Transverse colon (tissue), 4 donors: ENCODE measurements at places on chromosomes 2 and 18. TPM values are rescaled to one million over a fixed set of nuclear protein-coding genes. Genes with fewer than 3 reads are reported as not detected.

Gene SP5
- 2.2 TPM for total RNA-seq

DNA sequence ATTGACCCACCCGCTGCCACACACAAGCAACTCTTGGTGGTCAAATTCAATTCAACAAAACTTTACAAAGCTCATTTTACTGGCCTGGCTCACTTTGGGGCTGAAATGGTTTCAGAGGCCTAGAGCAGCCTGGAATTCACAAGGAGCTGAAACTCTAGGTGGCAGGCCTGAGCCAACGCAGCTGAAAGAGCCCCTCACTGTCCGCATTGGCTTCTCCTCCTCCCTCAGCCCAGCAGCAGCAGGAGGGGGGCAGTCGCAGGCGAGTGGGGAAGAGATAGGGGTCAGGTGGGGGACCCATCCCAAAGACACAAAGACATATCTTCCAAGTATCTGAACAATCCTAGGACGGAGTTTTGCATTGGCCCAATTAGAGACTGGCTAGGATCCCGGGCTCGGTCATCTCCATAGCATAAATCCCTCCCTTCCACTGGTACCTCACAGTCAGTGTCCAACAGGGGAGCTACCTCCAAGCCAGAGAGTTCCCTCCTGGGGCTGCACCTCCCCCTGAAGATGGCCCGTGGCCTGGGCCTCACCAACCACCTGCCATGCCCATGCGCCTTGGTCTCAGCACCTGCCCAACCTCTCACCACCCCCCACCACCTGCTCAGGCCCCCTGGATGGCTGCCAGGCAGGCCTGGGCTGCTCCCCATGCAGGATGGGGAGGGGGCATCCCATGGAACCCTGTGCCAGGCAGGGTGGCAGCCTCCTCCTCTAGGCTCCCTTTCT, 113.4 kb downstream of the ZBTB7C start:
- no peaks in the 10 kb centered on the region for H3K27me3 ChIP-seq
- H3K27ac ChIP-seq, result no peak overlapping the region
- H3K4me3 ChIP-seq, result no peak overlapping the region
- DNase-seq, result no peak
- H3K4me1 ChIP-seq, result no peaks in the 10 kb centered on the region

DNA sequence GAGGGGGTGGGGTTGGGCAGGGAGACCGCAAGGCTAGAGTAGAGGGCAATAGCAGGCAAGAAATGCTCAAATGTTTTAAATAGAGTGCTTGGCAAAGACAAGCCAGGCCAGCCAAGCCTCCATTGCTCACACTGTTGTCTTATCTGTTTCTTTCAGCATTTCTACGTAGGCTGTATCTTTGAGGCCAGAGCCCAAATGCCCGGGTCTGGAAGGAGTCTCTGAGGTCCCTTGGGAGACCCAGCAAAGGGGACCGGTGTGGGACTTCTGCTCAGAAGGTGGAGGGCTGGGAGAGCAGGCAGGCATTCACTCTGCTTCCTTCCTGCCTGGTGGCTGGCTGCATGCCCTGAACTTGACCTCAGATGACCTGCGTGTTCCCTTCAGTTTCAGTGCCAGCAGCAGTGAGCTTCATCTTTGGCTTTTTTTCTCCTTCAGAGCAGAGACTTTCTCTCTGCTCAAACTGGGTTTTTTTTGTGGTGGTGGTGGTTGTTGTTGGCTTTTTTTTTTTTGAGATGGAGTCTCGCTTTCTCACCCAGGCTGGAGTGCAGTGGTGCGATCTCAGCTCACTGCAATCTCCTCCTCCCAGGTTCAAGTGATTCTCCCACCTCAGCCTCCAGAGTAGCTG, 13.7 kb upstream of the TET3 start:
- no peaks in the 10 kb centered on the region for H3K36me3 ChIP-seq
- H3K4me1 ChIP-seq, result peaks cover 17% of the 10 kb centered on the region
- H3K27me3 ChIP-seq, result no peaks in the 10 kb centered on the region
- no peak overlapping the region for H3K4me3 ChIP-seq
- H3K27ac ChIP-seq, result peak overlapping the region; percentile 22

- no peak overlapping the region for H3K27ac ChIP-seq
- H3K4me1 ChIP-seq, result no peaks in the 10 kb centered on the region
- no peak overlapping the region for H3K4me3 ChIP-seq
These were observed 381.2 kb downstream of the TXNL1 start for GRCh38 chr18:56257205-56257604.

GRCh38 chr2:179862898-179863458, 1.6 kb upstream of the ZNF385B start:
- DNase-seq, result no peak
- peaks cover 16% of the 10 kb centered on the region for H3K4me1 ChIP-seq
- H3K36me3 ChIP-seq, result no peaks in the 10 kb centered on the region
- no peak overlapping the region for H3K4me3 ChIP-seq
- peaks cover 66% of the 10 kb centered on the region for H3K27me3 ChIP-seq

- H3K27ac ChIP-seq, result peak overlapping the region; percentile 85
- no peak for DNase-seq
- no peaks in the 10 kb centered on the region for H3K27me3 ChIP-seq
- H3K4me3 ChIP-seq, result no peak overlapping the region
- no peaks in the 10 kb centered on the region for H3K36me3 ChIP-seq
These were observed 46.5 kb downstream of the ZFP36L2 start for GRCh38 chr2:43179942-43180341.

DNA sequence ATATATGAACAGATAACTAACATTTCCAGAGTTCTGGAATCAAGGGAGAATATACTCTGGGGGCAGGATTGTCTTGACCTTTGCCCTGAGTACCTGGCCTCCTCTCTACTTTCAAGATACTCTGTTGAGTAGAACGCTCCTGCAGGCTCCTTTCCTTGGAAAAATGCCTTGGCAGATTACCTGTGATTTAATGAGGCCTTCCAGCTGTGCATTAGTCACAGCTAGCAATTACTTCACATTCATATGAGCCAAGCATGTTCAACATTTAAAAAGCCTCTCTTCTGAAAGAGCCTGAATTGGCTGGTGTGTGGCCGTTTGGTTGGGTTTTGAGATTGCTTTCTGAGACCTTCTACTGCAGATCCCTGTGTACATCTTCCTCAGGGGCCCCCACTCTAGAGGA, 142.2 kb downstream of the PLCL1 start:
- H3K27me3 ChIP-seq, result no peaks in the 10 kb centered on the region
- no peak for DNase-seq
- H3K36me3 ChIP-seq, result no peaks in the 10 kb centered on the region
- H3K27ac ChIP-seq, result no peak overlapping the region

DNA sequence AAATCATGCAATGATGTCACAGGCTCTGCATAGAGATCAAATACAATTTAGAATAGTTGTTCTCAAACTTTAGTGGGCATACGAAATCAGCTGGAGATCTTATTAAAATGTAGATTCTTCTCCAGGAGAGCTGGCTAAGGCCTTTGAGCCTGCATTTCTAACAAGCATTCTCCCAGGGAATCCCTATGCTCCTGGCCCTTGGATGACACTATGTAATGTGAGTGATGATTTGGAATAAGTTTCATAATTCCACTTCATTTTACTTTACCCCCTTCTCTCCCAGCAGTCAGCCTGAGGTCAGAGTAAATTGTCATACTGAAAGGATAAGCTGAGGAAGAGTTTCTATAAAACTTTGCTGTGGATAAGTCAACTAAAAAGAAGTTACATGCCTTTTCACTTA, 189.1 kb downstream of the UBE2E3 start:
- no peaks in the 10 kb centered on the region for H3K27me3 ChIP-seq
- no peak overlapping the region for H3K27ac ChIP-seq
- no peak for DNase-seq
- H3K4me1 ChIP-seq, result peaks cover 4% of the 10 kb centered on the region
- H3K36me3 ChIP-seq, result no peaks in the 10 kb centered on the region
- H3K4me3 ChIP-seq, result no peak overlapping the region

- H3K27me3 ChIP-seq, result no peaks in the 10 kb centered on the region
- peaks cover 42% of the 10 kb centered on the region for H3K4me1 ChIP-seq
- H3K36me3 ChIP-seq, result no peaks in the 10 kb centered on the region
- DNase-seq, result no peak
- H3K4me3 ChIP-seq, result no peak overlapping the region
These were observed 7.8 kb downstream of the CCNT2 start for GRCh38 chr2:134926231-134926931.

- peak overlapping the region; percentile 6 for H3K27ac ChIP-seq
- DNase-seq, result no peak
- no peak overlapping the region for H3K4me3 ChIP-seq
- no peaks in the 10 kb centered on the region for H3K27me3 ChIP-seq
- peaks cover 6% of the 10 kb centered on the region for H3K4me1 ChIP-seq
- H3K36me3 ChIP-seq, result no peaks in the 10 kb centered on the region
These were observed 109.7 kb downstream of the METTL8 start for GRCh38 chr2:171323971-171324528.

GRCh38 chr2:112623913-112624777, 21.6 kb upstream of the SLC20A1 start:
- H3K36me3 ChIP-seq, result no peaks in the 10 kb centered on the region
- H3K4me3 ChIP-seq, result no peak overlapping the region
- DNase-seq, result peak; percentile 70
- no peak overlapping the region for H3K27ac ChIP-seq

GRCh38 chr2:37394796-37395555, 50.5 kb downstream of the QPCT start:
- H3K4me3 ChIP-seq, result no peak overlapping the region
- no peaks in the 10 kb centered on the region for H3K27me3 ChIP-seq
- no peak overlapping the region for H3K27ac ChIP-seq
- no peaks in the 10 kb centered on the region for H3K36me3 ChIP-seq
- H3K4me1 ChIP-seq, result peaks cover 6% of the 10 kb centered on the region

GRCh38 chr18:55506074-55506473, 81.9 kb downstream of the TCF4 start:
- H3K36me3 ChIP-seq, result no peaks in the 10 kb centered on the region
- H3K4me3 ChIP-seq, result no peak overlapping the region
- DNase-seq, result no peak
- no peak overlapping the region for H3K27ac ChIP-seq

DNA sequence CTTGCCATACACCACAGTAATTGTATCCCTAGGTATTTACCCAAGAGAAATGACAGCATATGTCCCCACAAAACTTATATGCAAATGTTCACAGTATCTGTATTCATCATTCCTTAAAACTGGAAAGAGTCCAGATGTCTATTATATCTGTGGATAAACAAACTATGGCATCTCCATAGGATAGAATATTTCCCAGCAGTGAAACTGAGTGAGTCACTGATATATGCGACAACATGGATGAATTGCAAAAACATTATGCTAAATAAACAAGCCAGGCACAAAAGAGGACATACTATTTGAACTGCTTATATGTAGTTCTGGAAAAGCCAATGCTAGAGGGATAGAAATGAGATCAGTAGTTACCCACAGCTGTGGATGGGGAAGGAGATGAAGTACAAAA, 359.4 kb upstream of the DSEL start:
- H3K27me3 ChIP-seq, result no peaks in the 10 kb centered on the region
- no peaks in the 10 kb centered on the region for H3K36me3 ChIP-seq
- H3K4me1 ChIP-seq, result no peaks in the 10 kb centered on the region

- H3K4me3 ChIP-seq, result no peak within 1 kb of the TSS
- peak within 1 kb of the TSS; percentile 64 for H3K27ac ChIP-seq
- H3K4me1 ChIP-seq, result peaks cover 5% of the 10 kb centered on the region
- H3K36me3 ChIP-seq, result no peaks in the 10 kb centered on the region
- peak; percentile 87 for DNase-seq
- peaks cover 3% of the 10 kb centered on the region for H3K27me3 ChIP-seq
These were observed at the start of gene ASTL for GRCh38 chr2:96138179-96139145. Gene ASTL (minus strand): TSS chr2:96138502. CDS start chr2:96138436, 66 bp downstream.

DNA sequence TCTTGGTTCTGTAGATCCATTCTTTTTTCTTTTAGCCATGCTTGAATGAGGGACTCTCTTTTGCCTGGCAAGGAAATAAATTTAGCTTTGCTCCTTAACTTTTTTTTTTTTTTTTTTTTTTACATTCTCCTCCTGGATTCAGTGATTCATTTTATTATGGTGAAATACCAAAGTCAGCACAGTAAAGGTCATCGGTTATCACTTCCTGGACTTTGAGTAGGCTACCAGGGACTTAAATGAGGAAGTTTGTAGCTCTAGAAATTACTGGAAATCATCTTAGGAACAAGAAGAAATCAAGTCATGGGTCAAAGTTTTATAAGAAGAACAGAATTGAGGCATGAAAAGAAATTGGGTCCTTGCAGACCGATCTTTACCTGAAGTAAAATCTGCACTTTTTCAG, 75.0 kb downstream of the SOCS6 start:
- no peak for DNase-seq
- H3K4me3 ChIP-seq, result no peak overlapping the region
- peaks cover 21% of the 10 kb centered on the region for H3K4me1 ChIP-seq
- no peaks in the 10 kb centered on the region for H3K36me3 ChIP-seq
- H3K27ac ChIP-seq, result peak overlapping the region; percentile 73

DNA sequence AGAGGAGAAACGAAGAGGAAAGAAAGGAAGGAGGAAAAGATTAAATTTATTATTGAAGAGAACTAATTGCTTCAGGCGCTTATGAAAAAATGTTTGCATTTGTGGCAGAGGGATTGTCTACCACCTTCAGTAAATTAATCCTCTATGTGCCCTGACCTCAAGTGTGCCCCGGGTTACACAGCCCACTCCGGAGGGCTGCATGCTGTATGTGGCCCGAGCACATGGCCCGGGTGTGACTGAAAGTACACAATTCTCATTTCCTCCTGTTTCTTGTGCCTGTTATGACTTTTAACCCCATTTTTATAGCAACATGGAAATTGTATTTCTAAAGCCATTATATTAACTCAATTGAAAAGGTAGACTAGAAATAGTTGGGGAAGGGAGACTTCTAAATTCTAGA, 38.8 kb downstream of the ZEB2 start:
- H3K27me3 ChIP-seq, result peaks cover 6% of the 10 kb centered on the region
- H3K4me1 ChIP-seq, result peaks cover 3% of the 10 kb centered on the region
- H3K27ac ChIP-seq, result peak overlapping the region; percentile 30
- DNase-seq, result no peak
- H3K36me3 ChIP-seq, result no peaks in the 10 kb centered on the region

DNA sequence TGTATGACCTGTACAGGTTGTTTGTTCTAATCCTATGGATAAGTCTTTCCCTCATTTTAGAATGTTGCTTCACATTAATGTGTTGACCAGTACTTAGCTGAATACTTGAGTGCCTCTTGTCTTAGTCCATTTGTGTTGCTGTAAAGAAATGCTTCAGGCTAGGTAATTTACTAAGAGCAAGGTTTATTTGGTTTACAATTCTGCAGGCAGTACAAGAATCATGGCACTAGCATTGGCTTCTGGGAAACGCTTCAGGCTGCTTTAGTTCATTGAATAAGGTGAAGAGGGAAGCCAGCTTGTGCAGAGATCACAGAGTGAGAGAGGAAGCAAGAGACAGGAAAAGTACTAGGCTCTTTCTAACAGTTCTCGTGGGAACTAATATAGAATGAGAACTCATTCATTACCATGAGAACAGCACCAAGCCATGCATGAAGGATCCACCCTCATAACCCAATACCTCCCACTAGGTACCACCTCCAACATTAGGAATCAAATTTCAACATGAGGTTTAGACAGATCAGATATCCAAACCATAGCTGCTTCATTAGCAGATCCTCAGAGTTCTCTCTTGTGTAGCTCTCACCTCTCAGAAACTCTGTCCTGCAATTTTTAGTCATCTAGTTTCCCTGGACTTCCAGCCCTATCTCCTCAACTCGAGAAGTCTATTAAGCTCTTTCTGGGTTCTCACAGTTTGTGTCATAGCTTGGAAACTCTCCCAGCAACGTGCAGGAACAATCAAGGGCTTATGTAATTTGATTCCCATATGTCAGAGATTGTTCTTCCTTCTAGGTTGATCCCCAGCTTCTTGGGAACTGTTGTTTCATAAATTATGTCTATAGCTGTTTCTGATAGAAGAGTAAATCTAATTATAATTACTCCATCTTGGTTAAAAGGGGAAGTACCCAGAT, 2082.3 kb upstream of the CELF4 start:
- H3K27ac ChIP-seq, result no peak overlapping the region
- H3K36me3 ChIP-seq, result no peaks in the 10 kb centered on the region
- no peaks in the 10 kb centered on the region for H3K27me3 ChIP-seq
- no peak overlapping the region for H3K4me3 ChIP-seq
- no peak for DNase-seq
- H3K4me1 ChIP-seq, result no peaks in the 10 kb centered on the region
